Stimulated activated naive CD8-positive, alpha-beta T cell treated with anti-CD3 and anti-CD28 coated beads, Interleukin-15, Interleukin-2, amounts not matched to agents 100 U/mL and 50 U/mL, for 24 hours (primary cell): ENCODE measurements at places on chromosomes 3 and 15.

DNA sequence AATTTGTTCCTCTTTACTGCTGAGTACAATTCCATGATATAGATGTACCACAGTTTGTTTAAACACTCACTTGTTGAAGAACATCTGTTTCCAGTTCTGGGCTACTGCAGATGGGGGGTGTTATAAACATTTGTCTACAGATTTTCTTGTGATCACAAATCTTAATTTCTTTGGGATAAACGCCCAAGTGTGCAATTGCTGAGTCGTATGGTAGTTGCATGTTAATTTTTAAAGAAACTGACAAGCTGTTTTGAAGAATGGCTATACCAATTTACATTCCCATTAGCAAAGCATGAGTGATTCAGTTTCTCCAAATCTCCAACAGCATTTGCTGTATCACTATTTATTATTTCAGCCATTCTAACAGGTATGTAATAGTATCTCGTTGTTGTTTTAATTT, 242.0 kb upstream of the MRPL3 start:
- DNase-seq, result no peak

GRCh38 chr3:107106316-107106715, 270.9 kb upstream of the CCDC54 start:
- no peak for DNase-seq

- no peak for DNase-seq
Measured at GRCh38 chr3:54982807-54983206, 54.9 kb upstream of the LRTM1 start.

- DNase-seq, result no peak
Measured at GRCh38 chr3:9913601-9914000, 3.3 kb upstream of the IL17RC start.

DNA sequence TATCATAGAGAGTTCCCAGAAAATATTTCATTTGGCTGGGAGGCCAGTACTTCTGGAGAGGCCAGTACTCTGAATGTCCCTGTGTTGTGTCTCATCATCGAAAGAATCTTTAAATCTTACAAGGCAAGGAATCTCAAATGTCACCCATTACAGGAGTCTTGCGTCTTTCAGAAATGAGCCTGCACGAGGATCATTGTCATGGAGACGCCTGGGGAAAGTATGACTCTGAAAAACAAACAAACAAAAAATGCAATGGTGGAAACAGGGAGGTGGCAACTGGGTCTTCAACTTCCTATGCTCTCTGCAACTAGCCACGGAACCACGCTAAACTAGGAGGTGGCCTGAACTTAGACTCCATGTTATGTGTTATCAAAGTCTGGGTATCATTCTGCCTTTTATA, 804.6 kb downstream of the EPHA3 start:
- no peak for DNase-seq

DNA sequence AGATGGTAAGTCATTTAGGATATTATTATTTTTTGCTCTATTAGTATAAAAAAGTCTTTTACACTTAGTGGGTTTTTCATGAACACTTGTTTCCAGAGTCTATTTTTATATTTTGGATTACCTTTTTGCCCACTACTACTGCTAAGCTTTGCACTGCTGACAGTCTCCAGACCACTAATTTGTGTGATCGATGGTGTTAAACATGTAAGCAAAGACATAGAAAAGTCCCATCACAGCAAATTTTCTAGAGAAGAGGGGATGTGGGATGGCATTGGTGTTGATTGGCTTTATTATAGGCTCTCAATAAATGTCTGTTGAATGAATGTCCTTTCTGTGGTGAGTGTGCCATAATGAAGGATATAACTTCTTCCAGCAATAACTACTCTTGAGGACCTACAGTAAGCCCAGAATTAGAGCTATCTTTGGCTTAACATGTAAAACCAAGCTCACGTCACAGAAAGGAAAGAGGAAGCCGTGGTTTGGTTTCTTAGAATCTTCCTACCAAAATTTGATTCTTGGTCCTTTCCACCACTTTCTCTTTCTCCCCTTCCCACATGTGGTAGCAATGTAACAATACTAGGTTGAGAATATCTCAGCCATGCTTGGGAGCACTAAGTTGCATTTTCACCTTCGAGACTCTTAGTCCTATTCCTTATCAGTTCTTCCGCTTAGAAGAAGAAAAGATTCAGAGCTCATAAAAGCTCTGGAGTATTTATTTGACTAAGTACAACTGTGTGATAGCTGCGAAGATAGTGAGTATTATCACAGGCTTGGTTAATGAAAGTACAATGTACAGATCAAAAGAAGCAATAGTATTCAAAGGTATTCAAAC, 90.6 kb upstream of the UMPS start:
- no peak for DNase-seq

GRCh38 chr3:186207515-186207914, 98.6 kb upstream of the ETV5 start:
- no peak for DNase-seq

DNA sequence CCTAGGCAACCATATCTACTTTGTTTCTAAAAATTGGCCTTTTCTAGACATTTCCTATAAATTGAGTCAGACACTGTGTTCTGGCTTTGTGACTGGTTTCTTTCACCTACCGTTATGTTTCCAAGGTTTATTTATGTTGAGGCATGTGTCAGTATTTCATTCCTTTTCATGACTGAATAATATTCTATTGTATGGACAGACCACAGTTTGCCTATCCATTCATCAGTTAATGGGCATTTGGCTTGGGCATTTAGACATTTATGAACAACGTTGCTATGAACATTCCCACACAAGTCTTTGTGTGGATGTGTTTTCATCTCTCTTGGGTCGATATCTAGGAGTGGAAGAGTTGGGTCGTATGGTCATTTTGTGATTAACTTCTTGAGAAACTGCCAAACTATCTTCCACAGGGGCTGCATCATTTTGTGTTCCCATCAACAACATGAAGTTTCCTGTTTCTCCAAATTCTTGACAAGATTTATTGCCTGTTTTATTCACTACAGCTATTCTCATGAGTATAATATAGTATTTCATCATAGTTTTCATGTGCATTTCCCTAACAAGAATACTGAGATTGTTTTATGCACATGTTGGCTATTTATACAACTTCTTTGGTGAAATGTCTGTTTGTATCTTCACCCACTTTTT, 3.5 kb upstream of the EFCC1 start:
- DNase-seq, result no peak

- DNase-seq, result no peak
Measured at GRCh38 chr15:80825361-80826030, 46.3 kb downstream of the CEMIP start.

DNA sequence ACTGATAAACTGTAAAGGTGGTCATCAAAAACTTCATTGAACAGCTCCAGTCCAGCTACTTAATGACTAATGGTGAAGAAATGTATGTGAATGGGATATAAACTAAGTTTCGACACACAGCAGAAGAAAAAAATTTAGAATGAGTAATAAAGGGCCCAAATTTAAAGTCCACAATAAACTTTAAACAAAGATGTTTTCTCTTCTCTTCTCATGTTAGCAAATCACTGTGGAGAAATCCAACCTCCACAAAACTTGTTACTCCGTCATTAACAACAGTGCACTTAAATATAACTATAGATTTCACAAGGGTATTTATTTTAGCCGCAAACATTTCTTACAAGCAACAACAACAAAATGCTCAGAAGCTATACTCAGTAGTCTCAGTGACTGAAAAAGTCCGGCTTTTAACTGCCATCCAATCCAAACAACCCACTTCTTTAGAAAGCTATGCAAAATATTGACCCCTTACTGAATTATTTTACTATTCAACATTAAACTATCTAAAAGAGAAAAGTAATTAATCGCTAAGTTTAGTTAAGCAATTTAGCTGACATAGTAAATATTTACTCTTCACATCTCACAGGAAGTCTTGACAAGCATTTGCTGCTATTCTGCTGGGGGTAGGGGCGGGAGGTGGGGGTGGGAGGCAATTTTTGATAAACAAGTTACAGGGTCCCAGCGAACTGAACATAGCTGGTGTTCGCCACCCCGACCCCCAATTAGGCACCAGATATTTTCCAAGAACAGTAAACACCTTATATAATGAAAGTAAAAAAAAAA, 2.4 kb downstream of the IGF2BP2 start:
- DNase-seq, result no peak

- no peak for DNase-seq
Measured at GRCh38 chr3:9748031-9748430, 1.7 kb upstream of the OGG1 start.

- DNase-seq, result no peak
Measured at GRCh38 chr3:151282921-151283320, 4.6 kb upstream of the P2RY14 start.

- DNase-seq, result no peak
Measured at GRCh38 chr3:47916201-47916600, 100.0 kb downstream of the MAP4 start.

DNA sequence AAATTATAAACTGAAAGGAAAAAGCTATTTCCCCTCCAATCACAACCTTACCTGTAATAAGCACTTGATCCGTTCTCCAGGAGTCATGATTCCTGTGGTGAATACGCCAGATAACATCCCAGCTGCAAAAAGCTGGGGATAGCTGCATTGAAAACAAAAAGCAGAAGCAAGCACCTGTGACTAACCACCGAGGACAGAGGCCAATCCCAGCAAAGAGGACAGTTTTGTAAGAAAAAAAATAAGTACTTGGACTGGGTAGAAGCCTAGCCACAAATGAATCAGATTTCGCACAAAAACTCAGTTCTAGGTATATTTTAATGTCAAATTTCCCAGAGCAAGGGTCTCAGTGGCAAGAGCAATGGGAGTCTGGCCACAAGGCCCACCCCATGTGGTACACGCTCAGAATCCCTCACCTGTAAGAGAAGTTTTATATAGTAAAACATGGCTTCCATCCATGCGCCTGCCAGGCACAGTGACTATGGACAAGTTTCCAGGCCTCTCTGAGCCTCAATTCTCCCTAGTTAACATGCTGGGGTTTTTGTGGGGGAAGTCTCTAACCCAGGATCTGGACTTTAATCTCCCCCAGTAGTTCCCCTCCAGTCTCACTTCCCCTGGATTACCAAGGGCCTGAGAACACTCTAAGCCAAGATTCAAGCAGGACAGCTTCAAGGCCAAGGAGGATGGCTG, 19.2 kb downstream of the SLC25A20 start:
- no peak for DNase-seq

DNA sequence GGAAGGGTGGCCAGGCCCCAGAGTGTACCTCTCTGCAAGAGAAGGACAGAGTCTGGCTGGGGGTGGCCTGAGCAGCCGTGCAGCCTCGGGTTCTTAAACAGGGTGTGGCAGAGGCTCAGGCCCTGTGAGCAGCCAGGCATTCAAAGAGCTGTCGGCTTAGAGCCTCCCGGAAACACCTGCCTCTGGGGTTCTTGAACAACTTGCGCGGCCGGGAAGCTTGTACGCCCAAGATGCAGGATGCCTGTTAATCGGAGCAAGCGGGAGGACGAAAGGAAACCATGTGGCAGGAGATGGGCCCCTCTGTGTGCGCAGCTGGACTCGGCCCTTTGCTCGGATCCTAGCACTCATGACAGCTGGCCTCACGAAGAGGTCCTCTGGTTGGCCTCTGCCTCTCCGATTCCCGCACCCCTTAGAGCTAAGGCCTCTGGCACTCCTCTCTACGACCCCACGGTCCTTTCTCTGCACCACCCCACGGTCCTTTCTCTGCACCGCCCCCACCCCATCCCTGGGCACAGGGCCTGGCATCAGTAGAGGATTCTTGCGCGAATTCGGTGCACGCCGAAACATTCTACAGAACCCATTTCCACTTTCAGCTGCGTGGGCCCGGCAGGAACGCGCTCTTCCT, 23.9 kb upstream of the TXNRD3 start:
- DNase-seq, result no peak

DNA sequence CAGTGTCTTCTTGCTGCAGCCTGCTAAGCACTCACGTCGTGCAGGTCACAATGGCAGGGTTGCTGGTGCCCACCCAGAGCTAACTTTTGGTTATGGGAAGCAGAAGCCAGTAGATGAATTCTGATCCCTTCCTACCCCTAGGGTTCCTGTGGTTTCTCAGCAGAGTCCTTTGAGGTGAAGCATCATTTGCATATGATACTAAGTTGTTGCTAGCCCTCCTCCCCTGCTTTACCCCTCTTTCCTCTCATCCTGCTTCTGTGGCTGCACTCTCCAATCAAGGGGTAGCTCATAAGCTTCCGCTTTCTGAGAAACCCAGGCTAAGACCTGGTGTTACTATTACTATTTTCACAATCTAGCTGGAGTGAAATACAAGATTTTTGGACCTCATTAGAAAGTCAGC, 22.1 kb upstream of the HEG1 start:
- DNase-seq, result no peak

DNA sequence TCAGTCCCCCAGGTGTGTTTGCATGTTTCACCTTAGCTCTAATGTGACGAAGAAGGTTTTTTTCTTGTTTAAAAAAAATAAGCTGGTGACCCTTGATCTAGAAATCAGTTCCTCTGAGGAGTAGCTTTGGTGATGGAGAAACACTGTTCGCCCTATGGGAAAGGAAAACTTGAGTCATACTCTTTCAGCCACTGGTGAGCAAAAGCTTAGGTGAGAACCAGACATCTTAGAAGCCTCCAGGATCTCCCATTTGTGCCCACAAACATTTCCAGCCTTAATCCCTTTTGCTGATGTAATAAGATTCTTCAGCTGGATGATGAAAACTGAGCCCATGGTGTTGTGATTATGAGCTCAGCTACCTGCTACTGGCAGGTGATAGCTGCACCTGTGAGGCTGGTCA, 37.8 kb downstream of the SLC27A2 start:
- no peak for DNase-seq

- DNase-seq, result peak; percentile 17
Measured at GRCh38 chr3:12613250-12613649, 50.7 kb downstream of the RAF1 start.

DNA sequence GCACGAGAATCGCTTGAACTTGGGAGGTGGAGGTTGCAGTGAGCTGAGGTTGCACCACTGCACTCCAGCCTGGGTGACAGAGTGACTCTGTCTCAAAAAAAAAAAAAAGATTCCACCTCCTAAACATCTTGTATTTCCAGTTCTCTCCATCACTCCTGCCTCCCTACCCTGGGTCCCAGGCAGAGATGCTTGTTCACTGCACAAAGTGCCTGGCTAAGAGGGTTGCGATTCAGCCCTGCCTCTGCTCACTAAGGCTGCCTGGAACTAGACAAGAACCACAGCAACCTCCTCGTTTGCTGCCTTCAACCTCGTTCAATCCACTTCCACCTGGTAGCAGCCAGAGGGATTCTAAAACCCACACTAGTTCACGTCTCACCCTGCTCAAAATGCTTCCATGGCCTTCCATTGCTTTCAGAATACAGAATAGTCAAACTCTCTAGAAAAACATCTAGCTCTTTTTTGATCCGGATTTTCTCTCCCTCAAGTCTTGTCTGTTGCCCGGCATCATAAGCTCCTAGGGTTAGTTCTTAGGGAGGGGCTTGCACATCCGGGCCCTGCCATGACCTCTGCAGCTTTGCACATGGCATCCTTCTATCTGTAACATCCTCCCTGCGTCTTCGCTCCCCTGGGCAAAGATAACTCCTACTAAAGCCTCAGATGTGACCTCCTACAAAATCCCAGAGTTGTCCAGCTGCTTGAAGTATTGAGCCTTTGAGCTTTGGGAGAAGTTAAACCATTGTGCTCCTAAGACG, 1.0 kb upstream of the MCM2 start:
- no peak for DNase-seq

DNA sequence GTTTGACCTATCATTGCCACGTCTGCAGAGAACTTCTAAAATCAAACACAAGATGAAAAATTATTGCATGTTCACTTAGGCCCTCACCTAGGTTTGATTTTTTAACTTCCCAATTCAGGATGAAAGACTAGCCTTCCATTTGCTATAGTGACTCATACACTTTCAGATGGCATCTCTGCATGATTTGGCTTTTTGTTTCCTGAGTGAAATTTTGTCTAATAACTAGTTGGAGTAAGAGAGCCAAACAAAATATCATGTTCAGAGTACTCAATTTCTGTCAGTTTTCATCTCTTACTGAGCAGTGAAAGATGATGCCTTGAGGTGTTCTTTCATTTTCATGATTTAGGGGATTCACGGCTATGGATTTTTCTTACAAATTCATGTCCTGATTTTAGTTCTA, 122.9 kb downstream of the NSUN3 start:
- DNase-seq, result no peak
